SJSA1 (cell line): ENCODE measurements at places on chromosomes 4 and X.

DNA sequence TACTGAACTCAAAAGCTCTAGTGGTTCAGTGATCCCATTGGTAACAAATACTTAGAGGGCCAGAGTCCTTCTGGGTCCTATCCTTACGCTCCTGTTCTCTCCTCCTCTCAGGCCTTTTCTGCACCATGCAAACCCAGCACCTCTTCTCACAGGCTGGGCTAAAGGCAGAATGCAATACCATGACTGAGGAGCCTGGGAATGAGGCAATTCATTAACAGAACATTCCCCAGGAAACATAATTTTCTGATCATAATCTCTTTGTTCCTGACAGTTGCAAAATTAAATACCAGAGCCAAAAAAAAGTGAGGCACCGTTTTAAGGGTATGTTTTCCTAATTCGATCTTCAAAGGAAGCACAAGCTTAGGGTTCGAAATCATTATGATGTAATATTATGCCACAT lies 9.0 kb downstream of the SORBS2 start:
- DNase-seq: no peak

DNA sequence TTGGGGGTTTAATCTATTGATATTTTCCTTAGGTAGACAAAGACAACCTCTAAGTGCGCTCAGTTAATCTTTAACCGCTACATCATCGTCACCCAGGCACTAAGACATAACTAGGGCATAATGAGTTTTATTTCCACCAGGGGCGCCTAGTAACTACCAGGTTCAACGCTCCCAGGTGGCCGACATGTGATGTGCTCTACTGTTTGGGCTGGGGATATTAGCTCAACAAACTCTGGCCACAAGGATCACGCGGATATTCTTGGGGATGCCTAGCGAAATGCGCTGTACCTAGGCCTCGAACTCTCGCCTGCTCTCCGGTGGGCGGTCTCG lies 915 bp upstream of the RAB33B start:
- DNase-seq: no peak

DNA sequence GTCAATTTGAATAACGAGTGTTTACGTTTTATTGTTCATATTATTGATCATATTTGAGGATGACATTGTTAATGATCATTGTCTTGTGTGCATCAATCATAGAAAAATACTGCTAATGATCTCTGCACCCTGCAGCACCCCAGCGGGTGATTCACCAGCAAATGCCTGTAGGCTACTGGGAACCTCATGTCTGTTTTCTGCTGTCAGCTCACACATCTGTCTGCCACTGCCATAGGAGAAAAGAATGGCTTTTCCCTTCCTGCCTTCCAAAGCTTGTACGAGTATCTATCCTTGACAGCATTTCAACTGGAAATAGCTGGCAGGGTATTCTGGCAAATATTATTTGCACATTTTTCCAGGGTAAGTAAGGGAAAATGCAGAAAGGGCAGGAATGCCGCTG lies 272.1 kb upstream of the TRAM1L1 start:
- no peak for DNase-seq

DNA sequence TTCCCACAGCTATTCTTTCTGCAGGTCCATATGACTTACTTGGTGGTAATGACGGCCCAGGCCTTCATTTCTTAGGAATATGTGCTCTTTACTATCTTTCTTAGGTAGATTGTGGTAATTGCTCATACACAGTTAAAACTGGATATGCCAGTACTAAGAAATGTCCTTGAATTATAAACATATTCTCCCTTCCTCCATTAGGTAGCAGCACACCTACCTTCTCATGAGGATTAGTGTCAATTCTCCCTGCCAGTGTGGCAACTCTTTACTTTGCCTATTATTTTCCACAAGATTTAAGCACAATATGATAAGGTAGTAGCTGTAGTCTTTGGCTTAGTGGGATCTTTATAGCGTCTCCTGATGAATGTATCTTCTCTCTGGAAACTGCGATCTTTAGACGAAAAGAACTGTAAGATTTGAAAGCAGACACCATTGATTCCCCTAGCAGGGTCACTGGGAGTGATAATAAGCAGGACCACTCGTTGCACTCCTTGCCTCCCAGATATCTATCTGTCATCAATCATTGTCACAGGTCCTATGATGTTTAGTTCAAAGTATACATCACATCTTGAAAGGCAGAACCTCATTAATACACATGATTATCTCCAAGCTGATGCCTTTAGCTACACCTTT lies 1240.7 kb downstream of the C4orf33 start:
- DNase-seq: peak; percentile 4

GRCh38 chr4:33709247-33709646 lies 2535.1 kb downstream of the ARAP2 start:
- DNase-seq: no peak

- no peak for DNase-seq
Observed at GRCh38 chr4:172104539-172104938, 291.3 kb downstream of the GALNTL6 start.

DNA sequence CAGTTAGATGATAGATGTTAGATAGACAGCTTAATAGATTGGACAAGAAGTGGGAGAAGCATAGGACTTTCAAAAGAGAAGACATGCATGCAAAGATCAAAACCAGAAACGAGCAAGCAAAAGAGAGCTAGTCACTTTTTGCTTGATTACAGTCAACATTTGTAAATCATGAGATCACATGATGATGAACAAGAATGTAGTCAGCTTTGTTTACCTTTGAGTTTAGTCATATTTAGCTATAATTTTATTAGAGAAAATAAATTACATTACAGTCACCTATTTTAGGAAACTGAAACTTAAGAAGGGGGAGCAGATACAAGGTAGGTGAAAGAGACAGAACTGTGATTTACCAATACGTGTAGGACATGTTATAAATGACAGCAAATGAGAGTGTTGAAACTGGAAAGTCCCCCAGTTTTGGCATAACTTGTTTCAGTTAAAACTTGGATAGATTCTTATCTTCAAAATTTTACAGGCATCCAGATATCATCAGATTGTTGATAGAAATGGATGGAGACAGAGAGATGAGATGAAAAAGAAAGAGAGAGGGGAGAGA lies 1083.1 kb upstream of the PCDH10 start:
- DNase-seq: no peak

DNA sequence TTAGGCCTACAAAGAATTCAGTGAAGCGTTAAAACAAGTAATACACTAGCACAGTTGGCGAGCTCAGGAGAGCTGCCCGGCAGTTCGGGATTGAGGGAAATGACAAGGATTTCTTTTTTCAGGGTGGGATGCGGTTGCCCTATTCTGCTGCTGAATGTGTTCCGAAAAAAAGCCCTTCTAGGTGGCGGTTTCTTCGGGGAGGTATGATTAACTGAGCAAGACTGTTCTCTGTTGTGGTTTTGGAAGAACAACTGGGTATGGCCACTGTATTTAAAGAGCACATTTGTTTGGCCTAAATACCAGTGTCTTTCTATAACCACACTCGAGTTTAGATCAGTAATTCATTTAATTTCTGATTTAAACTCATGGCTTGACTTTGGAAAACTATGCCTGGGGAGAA lies 459.7 kb upstream of the FAT1 start:
- peak; percentile 94 for DNase-seq

GRCh38 chrX:53005327-53005726 lies 43.3 kb upstream of the GPR173 start:
- no peak for DNase-seq

GRCh38 chrX:7946960-7947359 lies 19.7 kb upstream of the PNPLA4 start:
- DNase-seq: no peak

GRCh38 chr4:57371671-57372070 lies 261.5 kb upstream of the IGFBP7 start:
- DNase-seq: no peak

- DNase-seq: no peak
Observed at GRCh38 chr4:86280246-86280645, 79.6 kb downstream of the MAPK10 start.

DNA sequence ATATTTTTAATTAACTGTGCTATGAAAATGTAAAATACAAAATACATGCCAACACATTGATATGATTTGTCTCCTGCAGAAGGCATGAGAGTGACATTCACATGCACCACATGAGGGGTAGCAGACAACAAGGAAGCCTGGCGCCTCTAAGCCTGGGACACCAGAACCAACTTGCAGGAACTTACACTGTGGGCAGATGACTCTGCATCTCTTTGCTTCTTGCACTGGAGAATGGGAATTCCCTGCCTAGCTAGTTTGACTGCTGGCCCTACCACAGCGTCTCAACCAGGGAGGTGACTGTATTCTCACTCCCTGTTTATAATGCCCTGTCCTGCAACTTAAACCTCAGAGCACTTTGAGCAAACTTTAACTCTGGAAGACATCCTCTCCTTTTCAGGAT lies 40.5 kb downstream of the PAGE2 start:
- DNase-seq: no peak

- DNase-seq: no peak
Observed at GRCh38 chr4:14850455-14851097, 151.7 kb upstream of the CPEB2 start.

- DNase-seq: no peak
Observed at GRCh38 chr4:124423160-124423559, 289.4 kb downstream of the ANKRD50 start.

DNA sequence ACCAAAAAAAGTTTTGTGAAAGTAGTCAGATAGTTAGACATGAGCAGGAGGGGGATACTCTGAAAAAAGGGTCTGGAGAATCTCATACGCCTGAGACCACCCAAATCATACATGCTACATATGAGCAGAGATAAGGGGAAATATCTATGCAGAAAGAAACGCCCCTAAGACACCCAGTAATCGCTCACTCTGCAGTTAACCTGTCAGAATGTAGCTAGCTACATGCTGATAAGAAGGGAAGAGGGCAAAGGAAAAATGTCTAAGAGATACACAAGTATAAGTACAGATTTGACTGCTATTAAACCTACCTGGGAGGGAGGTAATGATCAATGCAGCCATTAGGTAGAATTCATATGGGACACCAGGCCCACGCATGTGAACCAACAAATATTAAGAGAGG lies 1159.5 kb upstream of the PCDH10 start:
- no peak for DNase-seq

GRCh38 chr4:105605493-105605892 lies 53.1 kb downstream of the ARHGEF38 start:
- no peak for DNase-seq

DNA sequence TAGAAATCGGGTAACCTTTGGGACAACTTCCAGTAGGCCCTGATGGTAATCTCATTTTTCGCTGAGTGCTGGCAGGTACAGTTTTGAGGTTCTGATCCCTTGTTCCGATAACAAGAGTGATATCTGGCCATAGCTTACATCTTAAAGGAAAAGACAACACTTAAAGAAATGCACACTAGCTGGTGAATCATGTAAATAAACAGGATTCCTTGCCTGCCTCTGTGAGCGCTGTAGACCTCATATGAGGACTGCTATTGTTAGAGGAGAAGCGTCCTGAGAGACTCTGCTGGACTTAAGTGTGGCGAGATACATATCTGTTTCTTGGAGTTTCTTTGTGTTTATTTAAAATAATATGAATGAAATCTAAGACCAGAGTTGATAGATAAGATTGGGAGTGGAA lies 149.3 kb upstream of the SLC4A4 start:
- DNase-seq: no peak
